ENCODE measurements at places on chromosomes 5 and 9.

DNA sequence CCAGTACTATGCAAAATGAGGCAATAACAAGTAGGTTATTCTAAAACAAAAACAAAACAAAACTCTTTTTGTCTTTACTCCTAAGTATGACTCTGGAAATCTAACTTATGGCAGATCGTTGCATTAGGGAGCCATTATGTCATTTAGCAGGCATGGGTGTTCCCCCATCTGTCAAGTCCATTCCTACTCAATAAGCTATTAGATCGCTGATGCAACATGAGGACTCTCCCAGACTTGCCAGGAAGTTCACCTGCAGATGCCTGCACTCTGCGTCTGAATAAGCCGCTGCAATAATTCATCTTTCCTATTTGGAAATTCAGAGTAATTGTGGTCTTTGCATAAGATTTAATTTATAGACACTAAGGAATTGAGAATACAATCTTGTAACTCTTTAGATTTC, 585.0 kb downstream of the KIF4B start:
- DNase-seq: no peak

GRCh38 chr5:57902095-57902494, 419.5 kb upstream of the ACTBL2 start:
- peak; percentile 27 for DNase-seq

GRCh38 chr5:111308951-111309350, 84.8 kb downstream of the CAMK4 start:
- DNase-seq: peak; percentile 3

DNA sequence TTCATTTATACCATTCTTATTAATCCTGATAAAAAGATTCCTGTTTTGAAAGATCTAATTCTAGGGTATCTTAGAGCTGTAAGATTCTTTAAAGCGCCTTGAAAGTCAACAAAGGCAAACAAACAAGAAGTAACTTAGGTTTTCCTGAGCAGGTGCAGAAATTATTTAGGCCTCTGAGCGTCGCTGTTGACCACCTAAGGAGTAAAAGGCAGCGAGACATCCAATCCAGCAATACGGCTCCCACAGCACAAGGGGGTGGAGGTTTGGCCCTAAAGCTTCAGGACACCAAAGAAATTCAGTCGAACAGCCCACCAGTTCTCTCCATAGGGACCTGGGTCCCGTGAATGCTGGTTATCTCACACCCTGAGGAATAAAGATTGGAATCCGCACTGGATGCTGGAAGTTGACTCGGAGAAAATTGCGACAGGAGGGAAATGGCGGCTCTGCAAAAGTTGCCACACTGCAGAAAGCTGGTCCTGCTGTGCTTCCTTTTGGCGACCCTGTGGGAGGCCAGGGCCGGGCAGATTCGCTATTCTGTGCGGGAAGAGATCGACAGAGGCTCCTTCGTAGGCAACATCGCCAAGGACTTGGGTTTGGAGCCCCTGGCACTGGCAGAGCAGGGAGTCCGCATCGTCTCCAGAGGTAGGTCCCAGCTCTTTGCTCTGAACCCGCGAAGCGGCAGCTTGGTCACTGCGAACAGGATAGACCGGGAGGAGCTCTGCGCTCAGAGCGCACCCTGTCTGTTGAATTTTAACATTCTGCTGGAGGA, at the start of gene PCDHGA2:
PCDHGA2 (plus strand) TSS at position 223 of the 769 bp plus-strand sequence.
- DNase-seq: peak; percentile 41

DNA sequence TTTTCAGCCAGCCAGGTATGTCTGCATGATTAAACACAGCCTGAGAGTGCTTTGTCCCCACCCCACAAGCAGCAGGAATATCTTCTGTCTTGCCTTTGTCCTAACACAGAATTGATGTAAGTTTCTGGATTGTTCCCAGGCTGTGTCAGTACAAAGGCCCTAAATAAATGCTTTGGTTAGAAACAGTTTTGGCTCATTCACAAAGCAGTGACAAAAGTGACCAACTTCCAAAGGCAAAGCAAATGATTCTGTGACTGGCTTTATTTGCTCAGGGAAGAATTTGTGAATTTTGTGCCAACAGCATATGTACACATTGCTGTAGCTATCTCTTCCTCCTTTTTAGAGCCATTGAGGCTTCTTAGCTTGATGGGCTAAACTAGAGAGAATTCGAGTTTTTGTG, 133.7 kb downstream of the PLPPR1 start:
- no peak for DNase-seq

DNA sequence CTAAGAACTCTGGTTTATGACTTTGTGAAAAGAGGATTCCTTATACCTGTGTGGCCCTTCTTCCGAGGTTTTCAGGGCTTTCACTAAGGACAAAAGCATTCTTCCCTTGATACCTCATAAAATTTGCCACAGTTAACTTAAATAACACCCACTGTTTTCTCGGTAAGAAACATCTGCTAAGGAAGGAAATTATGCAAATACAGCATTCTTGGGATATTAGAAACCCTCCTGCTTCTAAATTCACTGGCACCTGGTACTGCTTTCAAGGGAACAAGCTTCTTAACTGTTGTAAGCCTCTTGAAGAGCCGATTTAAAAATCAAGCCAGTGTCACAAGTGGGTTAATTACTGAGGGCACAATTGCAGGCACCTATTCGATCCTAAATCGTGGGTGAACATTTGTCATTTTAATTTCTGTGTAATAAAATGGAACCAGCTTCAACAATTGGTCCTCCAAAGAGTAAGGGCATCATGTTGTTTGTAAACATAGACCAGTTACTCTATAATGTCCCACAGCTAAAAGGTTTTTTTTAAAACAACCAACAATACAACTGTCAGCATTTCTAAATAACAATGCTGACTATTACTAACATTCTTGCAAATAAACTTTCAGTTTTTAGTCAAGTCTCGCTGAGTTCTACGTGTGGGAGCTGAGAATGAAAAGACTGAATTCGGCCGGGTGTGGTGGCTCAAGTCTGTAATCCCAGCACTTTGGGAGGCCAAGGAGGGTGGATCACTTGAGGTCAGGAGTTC, 26.6 kb downstream of the AK3 start:
- peak; percentile 50 for DNase-seq

GRCh38 chr9:27792971-27793689, 219.8 kb upstream of the C9orf72 start:
- DNase-seq: no peak

DNA sequence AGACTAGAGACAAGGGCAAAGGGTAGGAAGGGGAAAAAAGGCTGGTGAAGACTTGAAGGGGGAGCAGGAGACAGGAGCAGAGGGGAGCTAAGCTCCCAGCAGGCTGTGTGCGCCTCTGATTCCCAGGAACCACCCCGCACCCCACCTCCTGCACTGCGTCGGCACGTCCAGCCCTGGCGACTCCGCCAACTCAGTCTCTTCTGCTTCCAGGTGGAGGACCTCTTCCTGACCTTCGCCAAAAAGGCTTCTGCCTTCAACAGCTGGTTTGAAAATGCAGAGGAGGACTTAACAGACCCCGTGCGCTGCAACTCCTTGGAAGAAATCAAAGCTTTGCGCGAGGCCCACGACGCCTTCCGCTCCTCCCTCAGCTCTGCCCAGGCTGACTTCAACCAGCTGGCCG, 30.5 kb downstream of the DYNC2I2 start:
- no peak for DNase-seq

DNA sequence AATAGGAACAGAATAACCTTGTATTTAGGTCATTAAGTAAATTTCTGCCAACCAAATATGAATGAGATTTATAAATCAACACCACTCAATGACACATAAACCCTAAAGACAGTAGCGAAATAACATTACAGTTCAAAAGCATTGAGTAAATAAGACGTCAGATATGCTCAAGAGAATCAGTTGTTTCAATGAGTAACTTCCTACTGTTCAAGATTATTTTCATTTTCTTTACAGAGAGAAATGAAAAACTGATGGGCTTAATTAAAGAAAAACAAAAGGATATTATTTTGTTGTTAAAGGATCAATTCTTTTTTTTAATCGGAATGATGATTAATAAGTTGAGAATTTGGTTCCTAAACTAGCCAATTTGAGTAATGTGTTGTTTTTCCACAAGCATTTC, 150.1 kb downstream of the BNC2 start:
- no peak for DNase-seq

DNA sequence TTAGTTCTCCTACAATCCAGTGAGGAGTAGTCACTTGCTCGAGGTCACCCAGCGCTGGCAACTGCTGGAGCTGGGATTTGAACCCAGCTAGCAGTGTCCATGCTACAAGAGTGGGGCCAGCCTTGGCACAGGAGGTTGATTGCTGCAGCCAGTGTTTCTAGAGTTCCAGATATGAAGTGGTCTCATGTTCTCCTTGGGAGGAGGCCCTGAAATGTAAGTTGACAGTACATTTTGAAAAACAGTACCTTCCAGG, 802 bp downstream of the CCDC107 start:
- peak; percentile 52 for DNase-seq

- peak; percentile 11 for DNase-seq
Measured at GRCh38 chr5:146368137-146368536, 29.5 kb downstream of the POU4F3 start.

GRCh38 chr9:96875461-96876142, 21.3 kb upstream of the ZNF782 start:
- peak; percentile 89 for DNase-seq

DNA sequence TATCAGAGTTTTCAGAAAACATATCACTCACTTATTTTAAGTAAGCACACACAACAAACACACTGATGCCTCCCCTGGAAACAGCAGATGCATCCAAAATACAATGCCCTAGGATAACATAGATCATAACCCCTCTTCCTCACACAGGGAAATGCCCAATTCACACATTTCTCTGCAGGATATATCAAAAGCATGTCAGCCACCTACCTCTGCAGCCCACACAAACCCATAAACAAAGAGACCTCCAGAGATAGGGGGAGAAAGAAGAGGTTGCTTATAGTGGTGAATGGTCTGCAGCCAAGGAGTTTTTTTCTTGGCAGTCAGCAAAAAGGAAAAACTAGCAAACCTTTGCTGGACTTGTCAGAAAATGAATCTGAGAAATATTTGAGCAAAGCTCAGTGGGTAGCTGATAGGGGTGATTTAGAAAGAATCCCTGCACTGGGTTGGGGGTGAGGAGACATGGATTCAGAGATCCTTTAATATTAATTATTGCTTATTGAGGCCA, 36.1 kb downstream of the ABLIM3 start:
- DNase-seq: no peak

DNA sequence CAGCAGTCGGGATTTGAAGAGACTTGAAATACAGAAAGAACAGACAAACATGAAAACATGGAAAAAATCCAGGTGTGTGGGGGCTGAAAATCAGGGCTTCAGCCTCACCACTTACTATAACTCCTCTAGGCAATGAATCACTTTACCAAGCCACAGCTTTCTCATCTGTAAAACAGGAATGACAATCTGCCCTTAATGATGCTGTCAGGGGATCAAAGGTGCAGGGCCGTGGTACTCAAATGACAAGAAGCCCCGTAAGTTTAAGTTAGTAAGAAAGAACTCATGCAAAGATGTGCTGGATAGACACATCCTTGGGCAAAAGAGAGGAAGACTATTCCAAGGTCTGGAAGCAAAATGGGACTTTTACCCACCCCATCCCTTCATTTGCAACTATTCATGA, 34.7 kb downstream of the FBXW2 start:
- DNase-seq: no peak

DNA sequence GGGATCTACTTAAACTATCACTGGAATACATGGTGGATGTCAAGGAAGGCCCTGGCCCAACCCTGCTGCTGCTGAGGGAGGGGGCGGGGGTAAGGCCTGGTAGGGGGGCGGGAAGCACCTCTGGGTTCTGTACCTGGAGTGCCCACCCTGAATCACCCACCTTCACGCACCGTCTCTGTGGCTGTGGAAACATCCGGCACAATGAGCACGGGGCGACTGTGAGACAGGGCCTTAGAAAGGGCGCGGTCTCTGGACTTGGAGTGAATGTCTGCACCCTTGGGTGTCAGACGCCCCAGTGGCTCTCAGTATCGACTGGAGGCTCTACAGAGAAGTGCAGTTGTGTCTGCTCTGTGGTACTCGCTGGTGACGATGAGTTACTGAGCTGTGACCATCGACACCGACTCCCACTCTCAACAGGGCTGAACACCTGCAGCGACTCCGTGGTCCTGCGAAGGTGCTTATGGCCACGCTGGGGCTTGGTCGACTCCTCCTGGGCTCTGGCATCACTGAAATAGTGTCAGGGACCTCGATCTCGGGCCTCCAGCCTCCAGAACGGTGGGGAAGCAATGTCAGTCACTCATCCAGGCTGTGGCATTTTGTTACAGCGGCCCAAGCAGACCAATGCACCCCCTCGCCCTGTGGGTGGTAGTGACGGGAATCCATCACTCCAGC, 25.5 kb upstream of the SLC6A19 start:
- no peak for DNase-seq

- DNase-seq: no peak
Measured at GRCh38 chr9:113380869-113381378, 4.1 kb upstream of the HDHD3 start.

DNA sequence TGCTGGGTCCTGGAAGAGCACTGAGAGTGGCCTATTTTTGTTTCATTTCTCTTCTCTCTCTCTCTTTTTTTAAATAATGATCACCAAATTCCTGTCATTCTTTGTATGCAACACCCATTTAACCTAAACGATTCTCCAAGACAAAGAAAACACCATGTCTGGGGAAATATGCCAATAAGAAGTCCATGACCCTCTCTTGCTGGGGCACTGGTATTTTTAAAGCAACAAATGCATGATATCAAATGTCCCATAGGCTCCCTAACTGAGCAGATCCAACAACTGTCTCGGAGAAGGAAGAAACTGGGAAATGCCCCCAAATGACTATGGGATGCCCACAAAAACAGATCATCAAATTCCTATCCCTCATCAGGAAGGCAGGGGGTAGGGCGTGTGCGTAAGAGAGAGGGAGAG, 567.4 kb downstream of the CCDC171 start:
- peak; percentile 77 for DNase-seq

DNA sequence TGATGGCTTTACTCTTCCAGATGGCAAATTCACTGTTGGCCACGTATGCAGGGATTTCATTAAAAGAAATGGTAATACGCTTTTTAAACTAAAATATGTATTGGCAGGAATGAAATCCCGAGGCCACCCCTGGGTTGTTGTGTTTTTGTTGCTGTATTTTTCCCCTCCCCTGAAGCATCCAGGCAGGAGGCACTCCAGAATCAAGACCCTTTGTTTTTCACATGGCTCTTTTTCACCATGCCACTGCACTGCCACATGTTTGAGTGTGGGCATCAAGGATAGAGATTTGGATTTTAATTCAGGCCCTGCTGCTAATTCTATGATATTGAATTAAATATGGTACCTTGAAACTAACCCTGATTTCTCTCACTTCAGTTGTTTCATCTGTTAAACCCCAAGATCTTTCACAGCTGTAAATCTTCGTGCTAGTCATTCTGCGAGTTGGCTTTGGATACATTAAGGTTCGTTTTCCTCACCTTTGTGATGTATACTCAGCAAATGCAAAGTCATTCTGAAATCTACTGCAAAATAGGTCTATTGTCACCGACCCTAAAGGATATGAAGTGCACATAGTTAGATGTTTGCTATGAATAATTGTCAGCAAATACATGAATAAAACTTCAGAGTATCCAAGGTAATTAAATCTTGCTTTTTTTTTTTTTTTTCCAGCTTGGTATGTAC, 533.4 kb downstream of the PTPRD start:
- DNase-seq: no peak

GRCh38 chr9:76591256-76591950, 132.4 kb downstream of the GCNT1 start:
- DNase-seq: no peak
